Anterior cingulate cortex (tissue), 58 donors: ENCODE measurements at places on chromosomes 11 and 22.

GRCh38 chr22:48444320-48445112 is 1383.2 kb downstream of the BRD1 start:
- no peak for DNase-seq

DNA sequence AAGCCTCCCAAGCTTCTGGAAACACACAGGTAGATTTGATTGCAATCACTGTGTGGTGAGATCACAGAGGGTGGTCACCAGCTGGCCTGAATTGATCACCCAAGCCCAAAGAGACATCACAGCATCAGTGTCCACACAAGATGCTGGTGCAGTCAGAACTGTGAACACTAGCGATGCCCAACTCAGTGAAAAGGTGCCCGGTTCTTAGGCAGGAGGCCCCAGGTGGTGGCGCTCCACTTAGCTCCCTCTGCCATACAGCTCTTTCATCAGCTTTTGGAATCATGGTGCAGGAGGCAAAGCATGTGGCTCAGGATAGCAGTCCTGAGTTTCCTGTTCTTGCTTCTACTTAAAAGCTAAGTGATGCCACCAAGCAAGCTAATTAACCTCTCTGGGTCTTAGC is 11.1 kb downstream of the DGCR2 start:
- DNase-seq, result no peak

DNA sequence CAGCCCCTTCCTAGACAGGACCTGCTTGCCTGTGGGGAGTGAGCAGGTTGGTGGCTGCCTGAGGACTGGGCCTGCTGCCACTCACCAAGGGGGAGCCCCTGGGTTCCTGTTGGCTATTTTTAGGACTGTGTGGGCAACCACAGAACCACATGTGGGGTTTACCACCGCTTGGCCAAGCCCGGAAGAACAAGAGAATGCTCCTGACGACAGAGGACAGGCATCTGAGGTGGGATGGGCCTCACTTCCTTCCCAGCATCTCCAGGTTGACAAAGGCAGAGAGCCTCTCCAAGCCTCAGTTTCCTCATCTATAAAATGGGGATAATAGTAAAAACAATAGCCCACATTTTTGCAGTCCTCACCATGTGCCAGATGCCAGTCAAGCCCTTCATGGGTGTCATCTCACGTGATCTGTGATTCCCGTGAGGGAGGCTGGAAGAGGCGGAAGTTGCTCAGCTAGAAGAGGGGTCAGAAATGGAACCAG is 43.6 kb downstream of the LRRC32 start:
- no peak for DNase-seq

- DNase-seq, result no peak
These were observed 134.3 kb downstream of the NECTIN1 start for GRCh38 chr11:119594639-119595249.

DNA sequence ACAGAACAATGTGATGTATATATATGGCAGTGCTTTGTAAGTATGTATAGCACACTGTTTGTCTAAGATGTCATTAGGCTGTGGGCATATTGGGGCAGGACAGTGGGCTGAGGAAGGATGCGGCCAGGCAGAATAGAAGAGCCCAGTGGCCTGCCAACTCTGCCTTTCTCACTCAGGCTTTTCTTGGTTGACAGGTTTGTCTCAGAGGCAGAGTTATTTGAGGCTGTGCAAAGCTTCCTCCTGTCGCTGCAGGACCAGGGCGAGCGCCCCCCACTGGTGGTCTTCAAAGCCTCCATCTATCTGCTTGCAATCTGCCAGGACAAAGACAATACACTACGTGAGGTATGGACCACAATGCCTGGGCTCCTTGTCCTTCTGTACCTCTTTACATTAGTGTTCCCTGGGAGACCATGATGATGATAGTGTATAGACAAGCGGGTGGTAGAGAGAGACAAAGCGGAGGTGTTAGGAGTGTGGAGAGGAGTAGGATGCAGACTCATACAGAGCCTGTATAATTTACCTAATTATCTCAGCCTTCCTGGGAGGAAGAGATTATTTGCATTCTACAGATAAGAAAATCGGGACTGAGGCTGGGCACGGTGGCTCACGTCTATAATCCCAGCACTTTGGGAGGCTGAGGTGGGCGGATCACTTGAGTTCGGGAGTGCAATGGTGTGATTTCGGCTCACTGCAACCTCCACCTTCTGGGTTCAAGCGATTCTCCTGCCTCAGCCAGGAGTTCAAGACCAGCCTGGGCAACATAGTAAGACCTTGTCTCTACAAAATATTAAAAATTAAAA is 37.3 kb upstream of the CCDC134 start:
- DNase-seq, result no peak

- DNase-seq, result no peak
These were observed 227.7 kb upstream of the TENM4 start for GRCh38 chr11:79668575-79668974.

DNA sequence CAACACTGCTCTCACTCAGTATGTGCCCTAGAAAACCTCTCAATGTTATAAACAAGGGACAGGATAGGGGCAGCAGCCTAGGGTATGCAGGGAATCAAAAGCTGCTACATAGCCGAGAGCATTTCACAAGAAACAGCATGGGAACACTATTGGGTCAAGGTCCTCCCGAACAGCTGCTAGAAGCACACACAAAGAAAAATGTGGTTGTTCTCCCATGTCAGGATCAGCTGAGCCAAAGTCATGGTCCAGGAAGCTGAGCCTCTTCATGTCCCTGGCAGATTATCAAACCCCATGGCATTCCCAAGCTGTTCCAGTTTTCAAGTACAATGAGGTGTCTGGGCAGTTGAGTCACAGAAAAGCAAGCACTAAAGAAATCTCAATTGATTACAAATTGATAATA is 21.0 kb upstream of the GDPD4 start:
- DNase-seq, result no peak

- DNase-seq, result no peak
These were observed 37.1 kb upstream of the HORMAD2 start for GRCh38 chr22:30043161-30043560.

- no peak for DNase-seq
These were observed 89.3 kb downstream of the RDX start for GRCh38 chr11:110207123-110207522.

DNA sequence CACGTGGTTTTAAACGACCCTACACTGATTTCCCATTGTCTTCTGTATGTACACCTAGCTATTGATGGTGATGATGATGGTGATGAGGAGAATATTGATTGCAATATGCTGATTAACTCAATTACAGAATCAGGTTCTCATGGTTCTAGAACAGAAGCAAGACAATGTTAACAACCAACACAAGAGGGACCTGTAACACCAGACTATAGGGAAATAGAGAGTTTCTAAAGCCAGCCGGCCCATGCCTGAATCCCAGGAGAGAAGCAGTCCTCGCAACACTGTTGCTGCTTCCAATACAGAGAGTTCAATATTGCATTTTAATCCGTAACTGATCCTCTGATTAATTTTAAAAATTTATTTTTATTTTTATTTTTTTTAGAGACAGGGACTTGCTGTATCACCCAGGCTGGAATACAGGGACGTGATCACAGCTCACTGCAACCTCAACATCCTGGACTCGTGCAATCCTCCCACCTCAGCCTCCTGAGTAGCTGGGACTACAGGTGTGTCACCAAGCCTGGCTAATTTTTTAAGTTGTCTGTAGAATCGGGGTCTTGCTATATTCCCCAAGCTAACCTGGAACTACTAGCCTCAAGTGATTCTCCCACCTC is 22.2 kb upstream of the UBASH3B start:
- no peak for DNase-seq

GRCh38 chr22:50199251-50199721 is 1.5 kb upstream of the SELENOO start:
- no peak for DNase-seq
